A549 treated with ZK216348 at 1 μM for 4 hours (cell line): ENCODE measurements at places on chromosomes 11 and 22. TPM values are rescaled to one million over a fixed set of nuclear protein-coding genes. Genes with fewer than 3 reads are reported as not detected.

Gene SMCO4
- total RNA-seq: 16.7 to 22.2 TPM (median 19.7 TPM) in 5 replicates

Gene HYLS1
- 11.3 to 16.8 TPM (median 13.2 TPM) in 5 replicates for total RNA-seq

Gene OR10D3
- not detected in 5 replicates for total RNA-seq

Gene TEX54
- not detected in 5 replicates for total RNA-seq

Gene KIF18A
- total RNA-seq: 10.8 to 20.0 TPM (median 15.3 TPM) in 5 replicates

Gene GSTT2B
- total RNA-seq: 0.21 to 0.40 TPM (median 0.21 TPM) in 3 of 5 replicates, not detected in the others

Gene PCNX3
- total RNA-seq: 19.9 to 40.4 TPM (median 37.0 TPM) in 5 replicates

Gene KRTAP5-7
- not detected in 5 replicates for total RNA-seq

Gene OR56A1
- not detected in 5 replicates for total RNA-seq

Gene SCN3B
- 0.08 to 0.31 TPM (median 0.13 TPM) in 5 replicates for total RNA-seq

Gene COX8A
- 466 to 1,036 TPM (median 955 TPM) in 5 replicates for total RNA-seq

Gene OR52I1
- total RNA-seq: not detected in 5 replicates

Gene NLRP6
- not detected in 5 replicates for total RNA-seq

Gene IGF2
- 1.9 to 3.3 TPM (median 3.1 TPM) in 5 replicates for total RNA-seq

Gene FAM118B
- 15.3 to 20.1 TPM (median 16.1 TPM) in 5 replicates for total RNA-seq

Gene OR4D9
- not detected in 5 replicates for total RNA-seq

Gene PTPRJ
- total RNA-seq: 33.2 to 53.4 TPM (median 47.0 TPM) in 5 replicates

Gene OR51A4
- total RNA-seq: not detected in 5 replicates

Gene CHRM1
- total RNA-seq: 0.05 TPM in 1 of 5 replicates, not detected in the others

Gene CST6
- not detected in 5 replicates for total RNA-seq

Gene C22orf42
- not detected in 5 replicates for total RNA-seq

Gene SNX32
- total RNA-seq: not detected in 5 replicates

Gene ZP1
- 0.22 to 0.64 TPM (median 0.32 TPM) in 4 of 5 replicates, not detected in the other for total RNA-seq

Gene RNF121
- total RNA-seq: 40.5 to 55.3 TPM (median 51.0 TPM) in 5 replicates

Gene NAGA
- total RNA-seq: 3.7 to 8.2 TPM (median 7.0 TPM) in 5 replicates

Gene IFITM10
- total RNA-seq: 0.71 to 1.6 TPM (median 0.99 TPM) in 5 replicates

Gene MCAT
- total RNA-seq: 14.2 to 26.4 TPM (median 26.1 TPM) in 5 replicates

Gene SELENOM
- 44.3 to 71.4 TPM (median 66.5 TPM) in 5 replicates for total RNA-seq

Gene WNT11
- 0.75 to 2.1 TPM (median 1.5 TPM) in 5 replicates for total RNA-seq

Gene KREMEN1
- total RNA-seq: 2.6 to 5.4 TPM (median 4.2 TPM) in 5 replicates
